ENCODE measurements at places on chromosomes 2 and 18.

DNA sequence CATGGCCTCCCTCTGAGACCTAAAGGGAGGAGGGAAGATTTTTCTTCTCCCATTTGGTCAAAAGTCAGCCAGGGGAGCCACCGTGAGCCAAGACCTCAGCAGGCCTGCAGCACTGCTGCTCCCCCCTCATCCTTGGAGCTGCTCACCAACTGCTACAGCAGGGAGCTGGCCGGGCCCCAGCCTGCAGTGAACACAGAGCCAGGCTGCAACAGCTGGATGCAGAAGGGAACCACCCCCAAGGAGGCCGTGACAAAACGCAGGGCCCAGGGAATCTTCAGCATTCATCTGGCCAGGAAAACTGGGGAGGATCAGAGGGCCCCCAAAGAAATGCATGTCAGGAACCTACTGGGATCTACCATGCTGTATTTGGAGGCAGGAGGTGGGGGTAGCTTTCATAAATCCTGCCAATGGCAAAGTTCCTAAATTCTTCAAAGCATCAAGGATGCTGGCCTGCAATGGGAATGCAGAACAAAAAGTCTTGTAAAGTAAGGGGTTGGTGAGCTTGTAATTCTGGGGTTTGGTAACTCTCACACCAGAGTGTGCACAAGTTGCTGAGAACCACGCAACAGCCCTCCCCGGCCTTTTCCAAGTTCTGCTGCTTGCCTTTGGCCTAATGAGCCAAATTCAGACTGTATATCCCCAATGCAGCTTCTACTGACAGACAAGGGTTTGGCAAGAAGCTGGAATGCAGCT lies 61.0 kb downstream of the CACNB4 start:
- H3K27me3 ChIP-seq = peaks cover 92% of the 10 kb centered on the region
- H3K4me1 ChIP-seq = peaks cover 30% of the 10 kb centered on the region
- no peak for DNase-seq

DNA sequence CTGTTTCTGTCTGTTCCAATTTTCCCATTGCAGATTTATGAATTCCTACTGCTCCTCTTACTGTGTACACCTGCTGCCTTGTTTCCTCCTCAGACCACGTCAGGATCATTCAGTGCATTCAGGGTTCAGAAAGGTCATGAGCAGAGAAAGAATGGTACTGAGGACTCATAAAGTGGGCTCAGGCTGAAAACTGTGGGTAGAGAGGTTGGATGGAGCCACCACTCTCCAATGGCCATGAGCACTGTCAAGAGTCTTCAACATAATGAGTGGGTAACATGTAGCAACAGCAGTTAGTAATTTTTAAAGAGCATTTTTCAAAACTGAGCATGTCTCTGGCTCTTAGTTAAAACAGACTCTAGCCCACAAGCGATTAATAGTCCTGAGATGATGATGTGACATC lies 138.2 kb downstream of the ZEB2 start:
- peaks cover 9% of the 10 kb centered on the region for H3K4me1 ChIP-seq
- no peak overlapping the region for H3K27ac ChIP-seq
- DNase-seq = no peak
- H3K36me3 ChIP-seq = no peaks in the 10 kb centered on the region

GRCh38 chr18:59540346-59540745 lies 156.9 kb downstream of the CCBE1 start:
- no peak overlapping the region for H3K4me3 ChIP-seq
- no peak for DNase-seq
- H3K4me1 ChIP-seq = no peaks in the 10 kb centered on the region
- no peak overlapping the region for H3K27ac ChIP-seq

DNA sequence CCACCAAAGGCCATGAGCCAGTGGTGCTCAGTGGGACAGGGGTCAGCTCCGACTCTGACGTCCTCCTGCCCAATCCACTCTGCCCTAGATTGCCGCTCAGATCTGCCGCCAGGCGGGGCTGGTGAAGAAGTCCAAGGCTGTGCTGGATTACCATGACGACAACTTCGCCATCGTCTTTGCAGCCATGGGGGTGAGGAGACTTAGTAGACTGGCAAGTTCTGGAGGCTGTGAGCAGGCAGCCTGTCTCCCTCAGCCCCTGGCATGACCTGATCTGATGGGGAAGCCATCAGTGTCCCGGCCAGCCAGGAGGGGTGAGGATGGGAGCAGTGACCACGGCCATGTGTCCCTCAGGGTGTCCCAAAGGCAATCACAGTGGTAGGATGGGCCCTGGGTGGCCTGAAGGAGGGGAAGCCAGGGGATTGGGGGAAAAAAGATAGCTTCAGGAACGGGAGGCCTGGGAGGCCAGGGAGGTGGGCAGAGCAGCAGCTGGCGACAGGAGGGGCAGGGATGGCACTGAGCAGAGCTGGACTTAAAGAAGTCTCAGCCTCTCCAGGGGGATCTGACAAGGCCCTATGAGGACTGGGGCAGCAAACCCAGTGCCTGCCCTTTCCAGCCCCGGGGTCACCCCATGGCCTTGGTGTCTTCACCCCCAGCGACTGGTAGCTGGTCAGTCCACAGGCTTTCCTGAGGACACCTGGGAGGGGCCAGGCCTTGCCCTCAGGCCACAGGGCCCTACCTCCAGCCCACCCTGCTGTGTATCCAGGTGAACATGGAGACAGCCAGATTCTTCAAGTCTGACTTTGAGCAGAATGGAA lies 17.4 kb upstream of the ANKRD53 start:
- no peak overlapping the region for H3K27ac ChIP-seq
- no peak overlapping the region for H3K4me3 ChIP-seq
- H3K36me3 ChIP-seq = no peaks in the 10 kb centered on the region
- H3K4me1 ChIP-seq = peaks cover 3% of the 10 kb centered on the region
- DNase-seq = no peak

DNA sequence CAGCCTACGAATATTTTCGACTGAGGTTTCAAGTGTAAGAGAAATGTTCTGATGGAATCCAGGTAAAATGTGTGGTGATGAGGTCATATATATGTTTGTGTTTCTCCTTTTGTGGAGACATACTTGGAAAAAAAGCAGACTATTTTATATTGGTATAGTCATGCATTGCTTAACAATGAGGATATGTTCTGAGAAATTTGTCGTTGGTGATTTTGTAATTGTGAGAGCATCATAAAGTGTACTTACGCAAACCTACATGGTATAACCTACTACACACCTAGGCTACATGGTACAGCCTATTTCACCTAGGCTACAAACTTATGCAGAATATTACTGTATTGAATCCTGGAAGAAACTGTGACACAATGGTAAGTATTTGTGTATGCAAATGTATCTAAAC lies 1849.9 kb upstream of the CELF4 start:
- no peaks in the 10 kb centered on the region for H3K27me3 ChIP-seq
- H3K4me1 ChIP-seq = no peaks in the 10 kb centered on the region
- no peaks in the 10 kb centered on the region for H3K36me3 ChIP-seq
- DNase-seq = no peak

DNA sequence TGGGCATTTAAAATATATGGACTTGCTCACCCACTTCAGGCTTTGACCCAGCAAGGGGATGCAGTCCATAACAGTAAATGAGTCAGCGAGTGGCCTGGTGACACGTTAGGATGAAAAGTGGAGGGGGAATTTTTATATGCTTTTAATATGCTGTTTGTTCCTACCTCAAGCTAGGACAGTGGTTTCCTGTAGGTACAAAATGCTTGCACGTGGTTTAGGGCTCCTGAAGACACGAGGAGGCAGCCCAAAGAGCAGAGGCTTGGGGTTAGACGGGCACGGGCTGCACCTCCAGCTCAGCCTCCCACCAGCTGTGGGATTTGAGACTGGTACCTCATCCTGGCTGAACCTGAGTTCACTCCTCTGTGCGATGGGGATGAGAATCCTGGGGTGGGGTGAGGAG lies 306.2 kb upstream of the CXCR4 start:
- no peaks in the 10 kb centered on the region for H3K4me1 ChIP-seq
- H3K36me3 ChIP-seq = no peaks in the 10 kb centered on the region
- H3K27ac ChIP-seq = no peak overlapping the region
- H3K27me3 ChIP-seq = peaks cover 46% of the 10 kb centered on the region
- no peak for DNase-seq

DNA sequence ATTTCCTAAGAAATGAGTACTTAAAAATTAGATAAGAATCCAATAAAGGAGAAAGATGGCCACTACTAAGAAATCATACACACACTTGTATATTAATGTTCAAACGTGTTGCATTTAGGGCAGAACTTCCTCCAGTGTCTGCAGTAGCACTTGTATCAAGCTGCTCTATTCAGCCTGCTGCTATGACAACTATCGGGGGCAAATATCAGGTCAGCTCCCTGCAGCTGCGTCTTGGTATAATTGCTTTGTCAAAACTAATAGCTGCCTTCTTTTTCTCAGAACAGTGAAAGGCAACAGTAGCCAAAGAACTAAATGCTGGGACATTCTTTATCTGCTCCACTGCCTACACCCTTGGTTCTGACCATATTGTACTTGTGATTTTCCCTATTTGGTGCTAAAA lies 300.7 kb downstream of the NOL4 start:
- H3K4me3 ChIP-seq = no peak overlapping the region
- no peaks in the 10 kb centered on the region for H3K36me3 ChIP-seq
- H3K27me3 ChIP-seq = no peaks in the 10 kb centered on the region
- H3K27ac ChIP-seq = no peak overlapping the region

GRCh38 chr2:15919716-15920434 lies 20.5 kb upstream of the MYCN start:
- DNase-seq = no peak
- H3K4me1 ChIP-seq = no peaks in the 10 kb centered on the region
- H3K27me3 ChIP-seq = no peaks in the 10 kb centered on the region
- no peak overlapping the region for H3K4me3 ChIP-seq

DNA sequence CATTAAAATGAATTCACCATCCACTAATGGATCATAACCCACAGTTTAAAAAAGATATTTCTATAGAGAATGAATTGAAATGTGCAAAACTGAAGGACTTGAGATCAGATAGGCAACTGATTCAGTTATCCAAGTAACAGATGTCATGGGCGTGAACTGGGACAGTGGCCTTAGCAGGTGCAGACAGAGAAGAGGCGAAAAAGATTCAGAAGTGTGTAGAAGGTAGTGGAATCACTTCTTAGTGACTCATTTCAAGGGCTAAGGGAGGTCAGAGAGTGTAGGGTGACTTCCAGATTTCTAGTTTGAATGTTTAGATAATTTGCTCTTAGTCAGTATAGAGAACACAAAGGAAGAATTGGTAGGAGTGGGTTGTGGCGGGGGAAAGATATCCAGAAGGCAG lies 79.7 kb downstream of the EHBP1 start:
- DNase-seq = no peak
- no peaks in the 10 kb centered on the region for H3K27me3 ChIP-seq
- H3K27ac ChIP-seq = no peak overlapping the region
- no peak overlapping the region for H3K4me3 ChIP-seq

- H3K36me3 ChIP-seq = no peaks in the 10 kb centered on the region
- H3K27ac ChIP-seq = no peak overlapping the region
- DNase-seq = no peak
Observed at GRCh38 chr18:54967786-54968185, 8.5 kb upstream of the CCDC68 start.

GRCh38 chr18:2871111-2871720 lies 24.4 kb downstream of the EMILIN2 start:
- DNase-seq = no peak
- no peaks in the 10 kb centered on the region for H3K36me3 ChIP-seq
- H3K27me3 ChIP-seq = no peaks in the 10 kb centered on the region
- H3K4me3 ChIP-seq = no peak overlapping the region
- H3K4me1 ChIP-seq = no peaks in the 10 kb centered on the region

- no peak overlapping the region for H3K27ac ChIP-seq
- H3K36me3 ChIP-seq = no peaks in the 10 kb centered on the region
- H3K4me3 ChIP-seq = no peak overlapping the region
- H3K27me3 ChIP-seq = no peaks in the 10 kb centered on the region
- H3K4me1 ChIP-seq = no peaks in the 10 kb centered on the region
Observed at GRCh38 chr18:48983793-48984437, 33.1 kb upstream of the SMAD7 start.

DNA sequence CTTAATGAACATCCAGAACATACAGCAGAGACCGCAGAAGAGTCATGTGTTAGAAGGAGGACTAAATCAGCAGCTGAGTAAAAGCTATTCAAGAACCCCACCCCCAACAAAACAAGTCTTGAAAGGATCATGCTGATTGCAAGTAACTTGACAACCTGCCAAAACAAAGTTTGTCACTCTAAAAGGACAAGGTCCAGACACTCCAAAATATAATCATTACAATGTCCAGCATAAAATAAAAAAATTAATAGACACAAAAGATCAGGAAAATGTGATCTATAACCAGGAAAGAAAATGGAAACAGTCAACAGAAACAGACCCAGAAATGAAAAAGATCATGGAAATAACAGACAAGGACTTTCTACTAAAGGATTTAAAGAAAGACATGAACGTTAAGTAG lies 28.5 kb downstream of the CCDC88A start:
- no peaks in the 10 kb centered on the region for H3K36me3 ChIP-seq
- DNase-seq = no peak
- H3K4me1 ChIP-seq = no peaks in the 10 kb centered on the region
- no peaks in the 10 kb centered on the region for H3K27me3 ChIP-seq
- no peak overlapping the region for H3K4me3 ChIP-seq

- H3K4me1 ChIP-seq = peaks cover 17% of the 10 kb centered on the region
- no peaks in the 10 kb centered on the region for H3K36me3 ChIP-seq
- H3K27ac ChIP-seq = no peak overlapping the region
- H3K27me3 ChIP-seq = no peaks in the 10 kb centered on the region
Observed at GRCh38 chr2:237016121-237016915, 69.4 kb upstream of the COPS8 start.

DNA sequence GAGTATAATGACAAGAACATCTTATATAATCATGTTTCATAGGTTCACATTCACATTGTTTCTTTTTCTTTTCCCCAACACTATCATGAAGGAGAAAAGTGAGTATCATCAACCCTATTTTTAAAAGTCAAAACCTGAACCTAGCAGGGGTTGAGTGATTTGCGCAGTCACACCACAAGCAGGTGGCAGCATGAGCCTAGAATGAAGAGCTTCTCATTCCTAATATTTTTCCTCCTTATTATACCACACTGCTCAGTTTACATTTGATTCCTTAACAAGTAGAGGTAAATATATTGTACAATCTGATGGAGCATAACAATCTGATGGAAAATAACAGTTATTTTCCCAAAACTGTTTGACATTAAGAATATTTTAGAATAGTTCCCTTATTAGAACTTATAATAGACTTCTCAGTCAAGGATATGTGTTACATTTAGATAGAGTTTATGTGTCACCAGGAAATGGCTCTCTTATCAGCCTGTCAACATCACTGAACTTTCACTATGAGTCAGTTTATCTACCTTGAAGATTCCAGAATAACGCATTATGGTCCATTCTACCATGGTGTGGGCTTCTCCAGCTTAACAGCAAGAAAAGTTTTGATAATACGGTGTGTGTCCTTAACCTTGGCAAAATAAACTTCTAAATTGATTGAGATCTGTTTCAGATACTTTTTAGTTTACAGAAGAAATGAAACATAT lies 119.5 kb downstream of the NEB start:
- no peak for DNase-seq
- no peak overlapping the region for H3K4me3 ChIP-seq
- no peaks in the 10 kb centered on the region for H3K27me3 ChIP-seq

DNA sequence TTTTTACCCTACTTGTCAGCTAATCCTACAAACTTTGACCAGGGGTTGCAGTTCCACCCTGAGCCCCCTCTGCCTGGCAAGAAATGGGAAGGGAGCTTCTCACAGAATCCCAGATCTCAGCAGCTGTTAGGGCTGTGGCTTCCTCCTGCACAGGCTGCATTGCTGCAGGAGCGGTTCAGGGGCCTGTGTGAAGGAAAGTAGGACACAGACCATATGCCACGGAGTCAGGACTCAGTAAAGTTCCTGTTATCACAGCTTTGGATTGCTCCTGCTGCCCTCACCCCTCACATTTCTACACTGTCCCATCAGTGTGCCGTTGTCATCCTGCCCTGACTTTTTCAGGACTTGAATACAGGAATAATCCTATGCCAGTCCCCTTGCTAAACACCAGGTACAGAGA lies 62.8 kb upstream of the SP3 start:
- peaks cover 46% of the 10 kb centered on the region for H3K4me1 ChIP-seq
- H3K36me3 ChIP-seq = no peaks in the 10 kb centered on the region
- H3K27me3 ChIP-seq = no peaks in the 10 kb centered on the region
- no peak for DNase-seq
